ENCODE measurements at places on chromosomes 2 and 18. TPM values are rescaled to one million over a fixed set of nuclear protein-coding genes. Genes with fewer than 3 reads are reported as not detected.

DNA sequence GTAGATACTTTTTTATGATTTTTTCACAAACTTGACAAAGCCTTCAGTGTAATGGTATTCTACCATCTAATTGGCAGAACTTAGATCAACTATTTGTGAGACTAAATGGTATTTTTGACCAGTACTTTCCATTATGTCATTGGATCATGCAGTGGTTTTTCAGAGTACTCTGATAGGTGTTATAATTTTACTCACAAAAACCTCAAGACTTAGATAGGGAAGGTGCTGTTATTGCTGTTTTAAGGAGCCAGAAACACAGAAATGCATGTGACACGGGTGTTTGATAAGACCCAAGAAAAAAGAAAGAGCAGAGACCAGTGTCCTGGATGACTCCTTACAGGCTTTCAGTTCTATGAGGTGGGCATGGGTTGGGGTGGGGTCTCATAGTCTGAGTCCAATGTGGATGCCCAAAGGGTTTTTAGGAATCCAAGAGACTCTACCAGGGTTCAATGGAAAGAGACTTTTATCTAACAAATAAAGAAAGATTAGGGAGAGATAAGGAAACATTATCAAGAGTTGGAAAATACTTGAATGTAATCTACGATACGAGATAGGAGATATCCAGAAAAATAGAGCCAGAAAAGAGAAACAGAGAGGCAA, 31.3 kb downstream of the SP140 start:
- no peak for DNase-seq

DNA sequence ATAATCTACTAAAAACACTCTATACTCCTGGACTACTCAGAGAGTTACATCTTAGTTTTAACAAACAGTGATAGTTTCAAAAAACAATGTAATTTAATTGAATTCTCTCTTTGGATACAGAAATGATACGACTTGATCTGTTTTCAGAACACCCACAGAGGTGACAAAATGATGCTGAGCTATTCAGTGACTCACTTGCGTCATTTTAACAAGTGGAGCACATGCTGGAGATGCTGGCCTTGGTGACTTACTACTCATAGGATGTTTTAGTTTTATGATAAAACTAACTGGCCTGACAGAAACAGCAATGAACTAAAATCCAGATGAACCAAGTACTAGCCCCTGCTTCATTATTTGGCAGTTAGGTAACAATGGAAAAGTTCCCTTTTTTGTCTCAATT, 101.3 kb upstream of the ITGB6 start:
- no peak for DNase-seq

DNA sequence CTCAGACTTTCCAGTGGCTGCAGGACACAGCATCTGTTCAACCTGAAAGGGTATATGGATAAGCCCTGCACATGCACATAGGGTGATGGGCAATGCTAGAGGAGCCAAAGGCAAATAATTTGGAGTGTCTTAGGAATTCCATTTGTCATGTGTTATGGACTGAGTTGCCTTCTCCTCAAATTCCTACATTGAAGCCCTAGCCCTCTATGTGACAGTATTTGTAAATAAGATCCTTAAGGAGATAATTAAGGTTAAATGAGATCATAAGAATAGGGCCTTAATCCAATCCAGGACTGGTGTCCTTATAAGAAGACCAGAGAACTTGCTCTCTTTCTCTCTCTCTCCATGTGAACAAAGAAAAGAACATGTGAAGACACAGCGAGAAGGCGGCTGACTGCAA, 42.9 kb upstream of the CREG2 start:
- no peak for DNase-seq

DNA sequence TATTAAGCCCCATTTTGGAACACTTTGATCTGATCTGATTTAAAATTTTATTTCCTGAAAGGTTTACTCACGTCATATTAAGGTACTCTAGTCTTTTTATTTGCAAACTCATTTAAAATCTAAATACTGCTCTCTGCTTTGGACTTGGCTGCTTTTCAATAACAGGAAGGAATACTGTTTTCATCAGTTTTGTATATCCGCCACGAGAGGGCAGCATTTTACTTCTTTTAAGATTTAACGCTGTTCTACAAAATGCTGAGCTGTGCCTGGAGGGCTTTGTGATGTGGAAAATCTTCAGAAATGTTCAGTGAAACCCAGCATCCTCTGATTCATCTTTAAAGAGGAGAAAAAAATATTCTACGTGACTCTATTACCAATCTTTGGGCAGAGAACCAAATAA, 37.5 kb upstream of the SLC38A11 start:
- DNase-seq, result no peak

GRCh38 chr2:41111836-41112627, 660.1 kb upstream of the SLC8A1 start:
- DNase-seq, result no peak

DNA sequence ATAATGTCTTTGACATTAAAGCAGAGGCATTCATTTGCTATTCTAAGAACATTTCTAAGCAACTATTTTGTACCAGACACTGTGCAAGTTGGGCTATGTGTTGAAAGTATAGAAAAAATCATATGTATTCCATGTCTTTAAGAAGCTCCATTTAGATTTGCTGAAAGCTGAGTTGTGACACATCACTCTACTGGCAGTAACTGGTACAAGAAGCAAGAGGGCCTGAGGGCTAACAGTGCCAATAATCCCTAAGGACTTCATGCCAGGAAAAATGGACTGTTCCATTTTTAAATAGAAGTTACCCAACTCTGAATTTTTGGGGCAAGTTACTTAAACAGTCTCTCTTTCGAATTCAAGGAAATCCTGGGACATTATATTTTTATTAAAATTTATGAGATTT, 178.7 kb downstream of the SRBD1 start:
- no peak for DNase-seq

GRCh38 chr2:30236591-30237238, 5.4 kb downstream of the LBH start:
- DNase-seq, result no peak

- peak; percentile 54 for DNase-seq
These were observed 78.1 kb downstream of the AAK1 start for GRCh38 chr2:69565431-69565839.

The IL37 gene
- 0.37 TPM for total RNA-seq

The NEB gene
- total RNA-seq, result 0.31 TPM

- DNase-seq, result no peak
These were observed 75.4 kb upstream of the TANC1 start for GRCh38 chr2:158893026-158893425.

DNA sequence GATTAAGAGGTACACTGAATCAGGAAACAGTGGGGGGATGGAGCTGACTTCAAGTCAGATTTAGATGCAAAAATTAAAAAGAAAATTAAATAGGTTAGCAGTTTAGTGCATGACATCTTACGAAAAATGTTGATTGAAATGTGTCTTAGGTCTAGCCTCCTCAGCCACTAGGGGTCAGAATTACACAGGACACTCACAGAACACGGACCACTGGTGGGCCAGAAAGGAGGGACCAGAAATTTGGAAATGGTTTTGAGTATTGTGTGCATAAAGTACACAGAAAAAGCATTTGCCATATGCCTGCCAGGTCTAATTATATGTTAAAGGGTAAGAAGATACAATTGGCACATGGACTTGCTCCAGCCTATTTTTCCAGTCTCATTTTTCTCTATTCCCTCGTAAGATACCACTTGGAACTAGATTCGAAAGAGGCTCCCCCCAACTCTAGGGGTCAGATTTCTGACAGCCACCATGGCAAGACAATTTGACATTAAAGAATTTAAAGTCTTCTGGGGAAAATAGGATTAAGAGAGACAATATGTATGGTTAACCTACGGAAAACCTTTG, 550.2 kb upstream of the SETBP1 start:
- DNase-seq, result no peak

The FAM228A gene
- 1.4 TPM for total RNA-seq

DNA sequence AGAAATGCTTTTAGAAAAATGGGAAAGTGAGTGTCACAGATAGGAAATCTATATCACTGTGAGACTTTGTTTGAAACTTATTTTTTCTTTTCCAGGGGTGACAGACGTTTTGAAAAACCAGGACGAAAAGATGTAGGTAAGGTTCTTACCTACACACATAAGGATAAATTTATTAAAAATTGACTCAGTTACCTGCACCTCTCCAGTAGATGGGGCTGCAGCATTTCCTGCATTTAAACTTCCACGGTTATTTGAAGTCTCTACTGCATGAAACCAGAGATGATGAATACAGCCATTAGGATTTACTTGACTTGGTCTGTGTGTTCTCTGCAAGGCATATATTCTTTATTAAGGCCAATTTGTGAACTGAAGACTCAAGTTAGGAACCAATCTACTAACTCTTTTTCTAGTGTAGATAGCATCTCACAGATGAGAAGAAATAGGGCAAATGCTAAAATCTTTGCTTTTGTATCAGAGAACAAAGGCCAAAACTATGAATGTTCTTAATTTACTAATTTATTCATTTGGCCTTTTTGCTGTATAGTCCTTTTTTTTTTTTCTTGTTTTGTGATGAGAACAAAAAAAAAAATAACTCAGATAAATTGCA, 15.0 kb downstream of the KCNJ13 start:
- no peak for DNase-seq

GRCh38 chr18:45565280-45565970, 49.9 kb upstream of the SLC14A2 start:
- DNase-seq, result no peak

DNA sequence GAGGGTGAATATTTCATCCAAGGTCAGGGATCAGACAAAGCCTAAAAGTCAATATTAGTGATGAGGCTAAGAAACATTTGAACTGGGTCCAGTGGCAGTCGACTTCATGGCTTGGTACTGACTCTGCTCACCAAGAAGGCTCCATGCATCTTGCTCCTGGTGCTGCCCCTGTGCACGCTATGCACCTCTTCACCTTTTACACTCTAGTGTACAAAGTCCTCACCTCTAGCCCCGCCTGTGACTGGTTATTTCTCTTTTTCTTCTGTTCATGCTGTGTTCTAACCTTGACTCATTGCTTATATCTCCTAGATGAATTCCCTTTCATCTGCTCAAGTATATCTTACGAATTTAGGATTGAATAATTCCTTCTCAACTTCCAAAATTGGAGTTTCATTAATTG, 52.4 kb upstream of the ZNF385B start:
- DNase-seq, result no peak

DNA sequence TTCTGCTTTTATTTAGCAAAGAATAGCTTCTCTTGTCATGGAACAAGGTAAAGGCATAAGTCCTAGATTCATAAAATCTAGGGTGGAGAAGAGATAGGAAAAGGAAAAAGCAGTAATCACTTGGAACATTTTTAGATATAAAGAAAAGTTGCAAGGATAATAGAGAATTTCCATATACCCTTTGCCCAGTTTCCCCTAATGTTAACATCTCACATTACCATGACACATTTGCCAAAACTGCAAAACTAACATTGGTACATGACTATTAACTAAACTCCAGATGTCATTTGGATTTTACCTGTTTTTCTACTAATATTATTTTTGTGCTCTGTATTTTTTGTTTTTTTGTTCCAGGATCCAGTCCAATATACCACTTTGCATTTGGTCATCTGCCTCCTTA, 265.1 kb downstream of the ETAA1 start:
- no peak for DNase-seq

GRCh38 chr18:68233018-68233417, 481.9 kb downstream of the TMX3 start:
- DNase-seq, result no peak

GRCh38 chr18:34342960-34343359, 118.2 kb upstream of the NOL4 start:
- DNase-seq, result no peak

DNA sequence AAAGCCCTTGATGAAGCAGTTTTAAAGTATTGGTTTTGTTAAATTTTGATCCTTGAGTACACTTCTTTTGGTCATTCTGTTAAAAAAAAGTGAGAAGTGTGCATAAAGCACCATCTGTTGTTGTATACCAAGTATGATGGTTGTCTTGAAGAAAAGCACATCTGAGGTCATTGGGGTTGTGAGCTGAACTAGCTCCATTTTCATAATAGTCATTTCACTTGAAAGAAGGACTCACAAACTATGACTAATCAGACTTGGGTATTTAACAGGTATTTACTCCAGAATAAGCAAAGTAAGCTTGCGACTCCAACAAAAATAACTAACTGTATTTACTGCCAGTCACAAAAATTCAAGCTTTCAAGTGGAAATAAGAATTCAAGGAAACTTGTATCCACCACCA, 35.1 kb downstream of the CHN1 start:
- DNase-seq, result no peak

GRCh38 chr2:128797533-128797932, 478.9 kb upstream of the HS6ST1 start:
- DNase-seq, result no peak

DNA sequence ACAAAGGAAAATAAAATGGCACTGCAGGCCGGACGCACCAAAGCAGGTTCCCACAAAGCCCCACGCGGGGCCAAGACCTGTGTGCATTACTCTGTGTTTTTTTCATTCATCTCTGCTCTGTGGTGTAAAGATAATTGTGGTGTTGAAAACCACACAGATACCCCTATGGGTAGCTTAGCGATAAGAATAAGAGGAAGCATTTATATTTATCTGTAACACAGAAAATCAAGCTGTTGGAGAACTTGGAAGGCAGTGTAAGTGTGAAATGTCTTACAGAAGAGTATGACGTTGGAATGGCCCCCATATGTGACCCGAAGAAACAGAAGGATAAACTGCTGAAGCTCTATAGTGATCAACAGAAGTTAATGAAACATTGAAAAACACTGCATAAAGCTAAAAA, 20.3 kb upstream of the MARCO start:
- DNase-seq, result no peak

GRCh38 chr2:71614976-71615766, 161.8 kb downstream of the DYSF start:
- DNase-seq, result peak; percentile 46

The VAMP8 gene
- 149 TPM for total RNA-seq

Data from upper lobe of left lung (tissue), 6 donors.